Left renal cortex interstitium (tissue), 4 donors: ENCODE measurements at places on chromosomes 7 and 10. TPM values are rescaled to one million over a fixed set of nuclear protein-coding genes. Genes with fewer than 3 reads are reported as not detected.

DNA sequence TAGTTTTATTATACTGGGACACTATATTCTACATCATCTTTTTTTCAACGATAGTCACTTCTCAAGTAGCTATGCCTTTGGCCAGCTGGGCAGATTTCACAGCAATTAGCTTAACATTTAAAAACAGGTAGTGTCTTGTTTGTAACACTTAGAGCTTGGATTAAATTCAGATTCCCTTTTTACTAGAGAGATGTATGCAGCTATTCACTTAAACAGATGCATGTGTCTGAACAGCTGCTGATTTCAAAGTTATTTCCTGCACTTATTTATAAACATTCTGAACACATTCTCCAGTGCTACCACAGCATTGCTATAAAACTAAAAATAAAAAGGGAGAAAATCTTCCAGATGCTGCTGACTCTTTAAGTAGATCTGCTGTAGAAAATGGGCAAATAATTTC is 637.2 kb downstream of the POM121L12 start:
- no peak for DNase-seq

- DNase-seq: no peak
Measured at GRCh38 chr7:138238734-138239659, 162.7 kb downstream of the AKR1D1 start.

Gene CRHR2
- not detected for polyA plus RNA-seq

Gene MYL10
- polyA plus RNA-seq: not detected

DNA sequence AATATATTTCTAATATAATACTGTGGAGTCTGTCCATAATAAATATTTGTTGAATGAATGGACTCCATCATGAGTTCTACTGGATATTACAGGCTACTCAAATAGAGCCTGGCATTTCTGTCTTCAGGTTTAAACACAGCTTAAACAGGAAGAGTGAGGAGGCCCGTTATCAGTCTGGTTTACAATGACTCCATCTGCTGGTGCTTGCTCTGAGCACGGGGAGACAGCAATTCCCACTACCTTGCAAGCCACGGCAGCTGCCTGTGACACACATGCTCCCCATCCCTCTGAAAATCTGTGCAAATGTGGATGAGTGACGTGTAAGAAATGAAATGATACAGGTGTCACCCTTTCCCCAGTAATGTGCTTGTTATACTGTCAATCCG is 293.5 kb upstream of the IMMP2L start:
- DNase-seq: no peak

DNA sequence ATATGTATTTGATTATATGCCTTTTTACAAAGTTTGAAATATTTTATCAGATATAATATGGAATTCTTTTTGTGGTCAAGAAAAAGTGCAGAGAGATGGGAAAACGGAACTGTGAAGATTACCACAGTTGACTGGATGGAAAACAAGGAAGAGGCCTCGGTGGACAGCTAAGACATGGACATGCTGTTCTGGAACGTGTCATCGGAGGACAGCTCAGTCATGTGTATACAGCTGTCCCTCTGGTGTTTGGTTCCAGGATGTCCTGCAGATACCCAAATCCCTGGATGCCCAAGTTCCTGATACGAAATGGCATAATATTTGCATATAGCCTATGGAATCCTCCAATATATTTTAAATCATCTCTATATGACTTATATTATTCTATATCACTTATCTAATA is 49.4 kb downstream of the TRIL start:
- DNase-seq: no peak

DNA sequence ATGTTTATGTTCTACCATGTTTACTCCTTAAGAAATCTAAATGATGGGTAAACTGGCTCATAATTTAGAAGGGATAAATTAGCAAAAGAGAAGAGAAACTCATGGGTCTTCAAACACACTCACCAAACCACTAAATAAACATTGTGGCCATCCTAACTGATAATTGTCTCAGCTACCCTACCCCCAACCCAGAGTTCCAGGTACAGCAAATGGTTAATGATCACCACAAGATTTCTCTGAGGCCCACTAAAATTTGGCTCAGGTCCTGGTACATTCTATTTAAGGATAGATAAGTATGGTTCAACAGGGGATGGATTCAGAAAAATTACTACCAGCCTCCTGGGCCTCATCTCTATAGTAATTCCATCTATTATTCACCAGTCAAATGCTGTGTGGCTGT is 21.4 kb downstream of the SLC25A13 start:
- no peak for DNase-seq
